ENCODE measurements at places on chromosomes 7 and 10.

DNA sequence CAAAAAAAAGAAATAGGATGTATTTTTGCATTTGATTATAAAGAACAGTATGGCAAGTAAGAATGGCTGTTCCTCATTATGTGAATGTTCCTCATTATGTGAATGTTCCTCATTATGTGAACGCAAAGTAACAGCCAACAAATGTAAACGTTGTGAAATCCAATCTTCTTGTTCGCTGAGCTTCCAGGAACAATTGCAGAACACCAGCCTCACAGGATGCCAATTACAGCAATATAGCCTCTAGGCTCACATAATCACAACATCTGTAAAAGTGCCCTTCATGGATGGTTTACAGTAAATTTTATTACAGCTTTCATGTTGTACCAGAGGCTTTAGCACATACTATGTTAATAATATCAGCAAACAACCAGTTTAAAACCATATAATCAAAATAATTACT lies 71.6 kb downstream of the THSD7A start:
- DNase-seq = no peak

- DNase-seq = no peak
These were observed 144.0 kb upstream of the ITGB1 start for GRCh38 chr10:33102071-33102470.

DNA sequence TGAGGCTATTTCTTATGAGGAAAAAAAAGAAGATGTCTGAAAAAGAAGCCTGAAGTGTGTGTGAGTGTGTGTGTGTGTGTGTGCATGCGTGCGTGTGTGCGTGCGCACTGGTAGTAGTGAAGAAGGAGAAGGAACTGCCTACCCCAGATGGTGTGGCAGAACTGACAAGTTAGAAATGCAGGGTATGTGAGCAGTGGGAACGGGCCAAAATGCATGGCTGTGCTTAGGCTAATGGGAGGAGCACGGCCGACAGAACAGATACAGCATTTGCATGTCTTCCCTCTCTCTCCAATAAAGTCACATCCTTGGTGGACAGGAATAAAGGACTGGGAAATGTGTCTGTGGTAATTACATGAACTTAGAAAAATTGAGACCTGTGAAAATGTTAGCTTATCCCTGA lies 94.3 kb downstream of the IDE start:
- DNase-seq = no peak

DNA sequence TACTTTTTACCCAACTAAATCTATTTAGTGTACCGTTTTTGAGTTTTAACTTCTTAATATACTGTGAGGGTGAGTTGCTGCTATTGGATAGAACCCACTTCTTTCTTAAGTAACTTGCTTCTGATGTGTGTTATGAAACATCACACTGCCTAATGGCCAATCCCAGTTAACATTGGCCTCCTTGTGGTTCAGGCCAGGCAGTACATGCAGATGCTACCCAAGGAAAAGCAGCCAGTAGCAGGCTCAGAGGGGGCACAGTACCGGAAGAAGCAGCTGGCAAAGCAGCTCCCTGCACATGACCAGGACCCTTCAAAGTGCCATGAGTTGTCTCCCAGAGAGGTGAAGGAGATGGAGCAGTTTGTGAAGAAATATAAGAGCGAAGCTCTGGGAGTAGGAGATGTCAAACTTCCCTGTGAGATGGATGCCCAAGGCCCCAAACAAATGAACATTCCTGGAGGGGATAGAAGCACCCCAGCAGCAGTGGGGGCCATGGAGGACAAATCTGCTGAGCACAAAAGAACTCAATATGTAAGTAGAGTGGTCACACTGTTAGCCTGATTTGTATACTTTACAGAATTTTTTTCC lies 39.7 kb downstream of the TES start:
- DNase-seq = no peak

- DNase-seq = no peak
These were observed 207.9 kb downstream of the CTNNA3 start for GRCh38 chr10:67487906-67488619.

- no peak for DNase-seq
These were observed 811 bp downstream of the GPC2 start for GRCh38 chr7:100176096-100177044.

GRCh38 chr7:117323305-117323850 lies 520 bp upstream of the WNT2 start:
- DNase-seq = no peak

DNA sequence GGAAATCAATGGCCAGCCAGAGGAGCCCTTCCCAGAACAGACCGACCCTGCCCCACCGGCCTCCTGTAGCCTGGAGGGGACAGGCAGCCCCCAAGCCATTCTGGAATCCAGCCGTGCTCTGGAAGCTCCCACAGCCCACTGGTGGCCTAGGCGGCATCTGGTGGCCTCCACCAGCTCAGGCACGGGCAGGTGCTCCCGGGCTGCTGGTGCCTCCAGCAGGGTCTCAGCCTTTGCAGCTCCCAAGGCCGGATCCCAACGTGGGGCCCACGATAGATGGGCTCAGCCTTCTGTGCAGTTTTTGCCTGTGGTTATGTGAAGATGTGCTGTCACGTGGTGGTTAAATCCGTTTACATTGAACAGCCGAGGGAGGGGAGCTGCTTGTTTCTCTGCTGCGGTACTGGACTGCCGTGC lies 44.4 kb downstream of the JAKMIP3 start:
- no peak for DNase-seq

DNA sequence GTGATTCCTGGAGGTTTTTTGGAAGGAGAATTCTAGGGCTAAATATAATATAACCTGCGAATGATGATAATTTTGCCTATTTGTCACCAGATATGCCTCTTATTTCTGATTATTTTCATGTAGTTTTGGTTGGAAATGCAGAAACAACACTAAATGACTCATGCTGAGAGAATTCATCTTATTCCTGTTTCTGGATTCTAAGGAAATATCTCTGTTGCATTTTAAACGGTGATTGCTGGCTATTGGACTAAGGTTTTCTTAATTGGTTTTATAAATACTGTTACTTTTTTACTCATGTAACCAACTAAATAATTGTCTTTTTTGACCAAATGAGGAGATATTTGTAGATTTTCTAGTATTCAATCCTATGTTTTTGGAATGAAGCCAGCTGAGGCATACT lies 204.9 kb upstream of the NPSR1 start:
- DNase-seq = no peak

- no peak for DNase-seq
These were observed 16.4 kb downstream of the ING3 start for GRCh38 chr7:120966961-120967360.

DNA sequence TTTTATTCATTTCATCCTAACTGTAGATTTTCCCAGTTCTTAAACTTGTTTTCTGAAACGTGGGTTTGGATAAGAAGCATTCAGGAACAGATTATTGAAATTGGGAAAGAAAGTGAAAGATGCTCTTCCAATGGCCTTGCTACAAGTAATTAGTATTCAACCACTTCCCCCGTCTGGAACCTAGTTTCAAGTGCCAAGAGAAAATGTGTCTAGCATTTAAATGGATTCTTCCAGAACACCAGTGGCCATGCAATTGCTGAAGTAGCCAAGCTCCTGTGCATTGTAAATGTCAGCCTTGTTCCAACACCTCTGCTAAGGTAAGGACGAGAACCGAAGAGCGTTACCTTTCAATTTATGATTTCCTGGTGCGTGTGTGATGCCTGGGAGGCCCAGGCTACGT lies 68.2 kb downstream of the PFKFB3 start:
- DNase-seq = no peak

DNA sequence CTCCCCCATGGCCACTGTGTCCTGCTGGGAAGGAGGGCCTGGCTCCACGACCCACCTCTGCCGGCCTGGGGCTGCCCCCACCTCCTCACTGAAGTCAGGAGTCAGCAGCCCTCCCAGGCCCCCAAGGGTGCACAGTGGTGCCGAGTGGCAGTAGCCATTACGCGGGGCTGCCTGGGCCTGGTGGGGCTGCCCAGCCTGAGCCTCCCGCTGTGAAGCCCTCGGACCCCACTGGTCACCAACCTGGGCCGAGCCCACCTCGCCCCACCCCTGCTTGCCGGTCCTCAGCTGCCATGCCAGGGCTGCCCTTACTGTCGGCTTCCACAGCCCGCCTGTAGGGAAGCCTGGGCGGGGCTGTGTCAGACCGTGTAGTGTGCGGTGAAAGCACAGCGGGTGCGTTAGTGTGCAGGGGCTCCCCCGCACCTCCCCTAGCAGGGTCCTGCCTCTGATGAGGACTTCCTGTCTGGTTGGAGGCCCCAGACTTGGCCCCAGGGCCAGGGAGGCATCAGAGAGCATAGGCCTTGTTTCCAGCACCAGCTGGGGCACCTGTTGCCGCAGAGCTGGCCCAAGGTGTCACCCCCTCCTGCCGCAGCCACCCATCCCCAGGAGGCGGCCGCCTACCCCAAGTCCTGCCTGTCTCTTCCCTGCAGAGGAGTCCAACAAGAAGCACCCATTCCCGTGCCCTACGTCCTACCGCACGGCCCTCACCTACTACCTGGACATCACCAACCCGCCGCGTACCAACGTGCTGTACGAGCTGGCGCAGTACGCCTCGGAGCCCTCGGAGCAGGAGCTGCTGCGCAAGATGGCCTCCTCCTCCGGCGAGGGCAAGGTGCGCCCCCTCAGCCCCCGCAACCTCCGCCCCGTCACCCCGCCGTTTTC lies 10.0 kb downstream of the TMEM120A start:
- no peak for DNase-seq

DNA sequence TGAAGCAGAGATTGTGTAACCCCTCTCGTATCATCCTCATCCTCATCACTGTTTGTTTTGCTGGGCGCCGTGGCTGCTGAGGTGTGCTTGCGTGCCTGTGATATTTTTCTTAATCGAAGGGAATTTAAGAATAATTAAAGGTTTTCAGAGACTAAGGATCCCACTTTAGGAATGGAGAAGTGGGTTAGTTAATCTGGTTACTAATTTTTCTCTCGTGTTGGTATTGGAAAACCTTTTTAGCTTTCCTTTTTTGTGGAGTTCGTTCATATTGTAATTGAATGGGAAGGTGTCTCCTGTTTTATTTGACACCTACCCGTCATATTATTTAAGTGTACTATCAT lies 1.3 kb downstream of the UBN2 start:
- no peak for DNase-seq

GRCh38 chr10:110007161-110007700 lies 553 bp upstream of the ADD3 start:
- no peak for DNase-seq

GRCh38 chr7:98841179-98841997 lies 28.4 kb downstream of the TMEM130 start:
- DNase-seq = peak; percentile 44

DNA sequence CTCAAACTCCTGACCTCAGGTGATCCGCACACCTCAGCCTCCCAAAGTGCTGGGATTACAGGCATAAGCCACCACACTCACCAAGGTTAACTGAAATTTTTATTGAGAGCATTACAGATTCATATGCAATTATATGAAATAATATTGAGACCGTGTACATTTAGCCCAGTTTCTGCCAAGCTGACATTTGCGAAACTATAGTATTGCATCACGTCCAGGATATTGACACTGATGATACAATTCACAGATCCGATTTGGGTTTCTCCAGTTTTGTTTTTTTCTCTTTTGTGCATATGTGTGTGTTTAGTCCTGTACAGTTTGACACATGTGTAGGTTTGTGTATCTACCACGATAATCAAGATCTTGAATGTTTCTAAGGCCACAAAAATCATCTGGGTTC lies 627.9 kb upstream of the FOXK1 start:
- no peak for DNase-seq

- DNase-seq = no peak
These were observed 46.3 kb downstream of the SYPL1 start for GRCh38 chr7:106065575-106066500.

DNA sequence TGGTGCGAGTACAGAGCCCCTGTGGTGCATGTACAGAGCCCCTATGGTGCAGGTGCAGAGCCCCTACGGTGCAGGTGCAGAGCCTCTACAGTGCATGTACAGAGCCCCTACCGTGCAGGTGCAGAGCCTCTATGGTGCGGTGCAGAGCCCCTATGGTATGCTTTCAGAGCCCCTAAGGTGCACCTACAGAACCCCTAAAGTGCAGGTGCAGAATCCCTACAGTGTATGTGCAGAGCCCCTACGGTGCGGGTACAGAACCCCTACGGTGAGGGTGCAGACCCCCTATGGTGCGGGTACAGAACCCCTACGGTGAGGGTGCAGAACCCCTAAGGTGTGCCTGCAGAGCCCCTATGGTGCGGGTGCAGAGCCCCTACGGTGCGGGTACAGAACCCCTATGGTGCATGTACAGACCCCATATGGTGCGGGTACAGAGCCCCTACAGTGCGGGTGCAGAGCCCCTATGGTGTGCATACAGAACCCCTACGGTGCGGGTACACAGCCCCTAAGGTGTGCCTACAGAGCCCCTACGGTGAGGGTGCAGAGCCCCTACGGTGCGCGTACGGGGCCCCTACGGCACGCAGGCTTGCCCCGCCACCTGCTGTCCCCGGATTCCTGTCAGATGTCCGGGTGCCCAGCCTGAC lies 53.5 kb downstream of the MGMT start:
- no peak for DNase-seq

GRCh38 chr10:62911210-62911963 lies 95.2 kb upstream of the EGR2 start:
- DNase-seq = no peak
